SJCRH30 (cell line): ENCODE measurements at places on chromosomes 16 and 17.

DNA sequence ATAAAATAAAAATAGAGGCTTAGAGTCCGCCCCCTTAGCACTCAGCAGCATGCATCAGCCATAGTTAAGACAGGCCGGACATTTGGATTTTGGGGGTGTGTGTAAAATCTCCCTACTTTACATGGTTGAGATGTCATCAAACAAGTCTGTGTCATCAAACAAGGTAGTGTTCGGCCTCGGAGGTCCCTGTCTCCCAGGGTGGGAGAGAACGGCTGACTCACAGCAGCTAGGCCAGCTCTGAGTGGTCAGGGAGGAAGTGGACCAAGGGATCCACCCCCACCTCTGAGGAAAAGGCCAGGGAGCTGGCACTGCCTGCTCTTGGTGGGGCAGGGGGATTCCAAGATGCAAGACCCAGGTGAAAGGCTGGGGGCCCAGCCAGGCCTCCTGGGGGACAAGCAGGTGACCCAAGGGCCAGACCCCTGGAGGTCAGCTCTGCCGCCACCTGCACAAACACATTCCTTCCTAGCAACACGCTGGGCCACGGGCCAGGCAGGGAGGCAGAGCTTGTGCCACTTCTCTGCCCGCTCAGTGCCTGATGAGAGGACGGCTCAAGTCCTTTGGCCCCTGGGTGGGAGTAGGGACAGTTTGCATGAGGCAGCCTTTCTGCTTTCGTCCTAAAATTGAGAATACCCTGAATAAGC lies 28.5 kb downstream of the KIFC3 start:
- DNase-seq = no peak

DNA sequence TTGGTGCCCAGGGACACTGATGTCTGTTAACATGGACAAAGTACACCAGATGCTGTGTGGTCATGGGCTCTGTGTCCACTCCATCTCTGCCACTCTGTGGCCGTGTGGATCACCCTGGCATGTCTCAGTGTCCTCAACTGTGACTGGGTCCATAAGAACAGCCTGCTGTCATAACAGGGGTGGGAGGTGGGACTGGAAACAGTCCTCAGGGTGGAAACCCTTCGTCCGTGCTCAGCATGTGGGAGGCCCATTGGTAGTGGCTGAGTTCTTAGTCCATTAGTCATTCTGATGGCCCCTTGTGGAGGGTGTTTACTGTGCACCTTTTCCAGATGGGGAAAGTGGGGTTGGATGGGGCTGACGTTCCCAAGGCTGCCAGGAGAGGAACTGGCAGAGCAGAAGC lies 12.8 kb downstream of the FLYWCH2 start:
- DNase-seq = no peak

GRCh38 chr17:41287050-41287449 lies 11.6 kb downstream of the KRTAP9-7 start:
- DNase-seq = no peak

DNA sequence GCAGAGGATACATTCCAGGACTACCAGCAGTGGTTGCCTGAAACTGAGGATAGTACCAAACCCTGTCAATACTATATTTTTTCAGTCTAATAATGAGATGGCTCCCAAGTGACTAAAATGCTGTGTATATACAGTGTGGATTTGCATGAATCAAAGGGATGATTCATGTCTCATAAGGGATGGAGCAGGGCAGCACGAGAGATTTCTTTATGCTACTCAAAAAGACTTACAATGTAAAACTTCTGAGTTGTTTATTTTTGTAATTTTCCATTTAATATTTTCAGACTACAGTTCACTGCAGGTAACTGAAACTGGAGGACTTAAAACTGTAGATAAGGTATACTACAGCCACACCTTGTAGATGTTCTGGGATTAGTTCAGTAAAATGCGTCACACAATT lies 674.7 kb upstream of the SALL1 start:
- DNase-seq = no peak

- no peak for DNase-seq
Measured at GRCh38 chr17:31721291-31722025, 137.6 kb downstream of the COPRS start.

GRCh38 chr17:33986088-33986487 lies 269.0 kb upstream of the CCL2 start:
- DNase-seq = no peak

- DNase-seq = no peak
Measured at GRCh38 chr16:67846063-67846319, 742 bp upstream of the NUTF2 start.

DNA sequence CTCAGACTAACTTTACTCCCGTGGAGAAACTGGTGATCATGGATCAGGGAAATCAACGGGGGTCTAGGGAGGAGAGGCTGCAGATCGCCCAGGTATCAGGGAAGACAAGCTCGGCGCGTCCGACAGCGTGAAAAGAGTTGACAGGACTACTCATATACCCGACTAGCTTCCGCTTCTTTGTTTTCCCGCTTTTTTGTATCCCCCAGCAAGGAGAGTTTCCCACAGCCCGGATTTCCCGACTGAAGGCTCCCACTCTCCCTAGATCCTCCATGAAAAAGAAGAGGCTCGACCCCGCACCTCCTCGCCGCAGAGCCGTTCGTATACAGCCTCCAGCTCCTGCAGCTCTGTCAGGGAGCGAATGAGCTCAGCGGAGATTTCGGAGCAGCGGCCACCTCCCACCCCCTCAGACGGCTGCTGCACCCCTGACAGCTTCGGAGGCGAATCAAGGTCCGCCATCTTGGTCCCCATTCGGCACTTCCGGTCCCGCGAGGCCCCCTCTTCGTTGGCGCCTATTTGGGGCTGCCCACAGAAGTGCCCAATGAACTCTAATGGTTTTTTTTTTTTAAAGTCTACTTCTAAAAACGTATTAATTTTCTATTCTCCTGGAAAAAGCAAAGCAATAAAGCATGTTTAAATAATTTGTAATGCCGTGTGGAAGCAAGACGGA lies at the start of gene COG4:
TSS of gene COG4 (minus strand) at position 479 of the 667 bp plus-strand sequence. CDS start at position 468, 11 bp downstream.
- peak; percentile 87 for DNase-seq

DNA sequence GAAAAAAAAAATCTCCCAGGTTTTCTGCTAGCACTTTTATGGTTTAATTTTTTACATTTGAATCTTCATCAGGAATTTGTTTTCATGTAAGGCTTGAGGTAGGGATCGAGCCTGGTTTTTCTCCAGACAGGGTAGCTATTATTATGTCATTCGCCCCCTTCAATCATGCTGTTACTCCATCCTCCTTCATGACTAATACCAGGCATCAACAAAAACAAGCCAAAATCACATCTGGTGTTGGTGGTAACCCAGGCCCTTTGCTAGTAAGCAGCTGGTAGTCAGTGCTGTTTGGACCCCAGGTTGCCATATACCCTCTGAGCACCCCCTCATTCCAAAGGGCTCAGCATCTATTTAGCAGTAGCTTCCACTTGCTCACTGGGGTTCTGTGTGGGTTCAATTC lies 29.5 kb downstream of the DRC3 start:
- no peak for DNase-seq

- no peak for DNase-seq
Measured at GRCh38 chr16:3548445-3548844, 28.8 kb downstream of the NLRC3 start.

DNA sequence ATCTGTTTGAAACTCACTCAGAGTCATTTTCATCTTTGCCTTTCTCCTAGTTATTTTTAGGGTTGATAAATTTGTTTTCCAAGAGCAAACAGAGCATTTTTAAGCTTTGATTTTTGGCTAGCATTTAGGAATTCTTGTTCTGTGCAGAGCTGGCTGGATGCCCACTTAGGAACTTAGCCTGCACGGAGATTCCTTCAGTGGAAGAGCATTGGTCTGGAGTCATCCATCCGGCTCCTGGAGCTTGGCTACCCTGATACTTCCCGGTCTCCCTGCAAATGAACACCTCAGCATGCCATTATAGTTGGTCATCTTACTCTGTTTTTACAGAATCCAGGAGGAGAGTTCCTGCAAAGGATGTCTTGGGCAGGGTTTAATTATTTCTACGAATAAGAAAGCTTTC lies 57.1 kb downstream of the SPECC1 start:
- DNase-seq = no peak

GRCh38 chr17:81311946-81312345 lies 16.8 kb upstream of the SLC38A10 start:
- no peak for DNase-seq

DNA sequence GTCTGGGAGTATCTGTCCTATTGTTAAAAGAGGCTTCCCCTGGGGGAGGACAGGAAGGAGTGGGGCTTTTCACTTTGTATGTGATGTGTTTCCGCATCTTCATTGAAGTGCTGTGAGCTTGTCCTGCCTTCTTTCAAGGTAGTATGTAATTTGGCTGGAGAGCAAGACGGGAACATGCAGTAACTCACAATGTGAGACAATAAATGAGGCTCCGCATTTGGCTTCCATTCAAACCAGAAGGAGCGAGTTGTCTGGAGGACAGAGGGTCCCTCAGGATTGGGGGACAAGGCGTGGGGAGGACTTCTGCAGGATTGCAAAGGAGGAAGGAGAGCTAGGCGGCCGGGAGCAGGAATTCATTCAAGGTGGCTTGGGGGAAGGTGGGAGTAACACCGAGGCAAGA lies 203.5 kb downstream of the RBFOX3 start:
- DNase-seq = no peak

- no peak for DNase-seq
Measured at GRCh38 chr16:72199761-72200337, 27.9 kb upstream of the PMFBP1 start.

DNA sequence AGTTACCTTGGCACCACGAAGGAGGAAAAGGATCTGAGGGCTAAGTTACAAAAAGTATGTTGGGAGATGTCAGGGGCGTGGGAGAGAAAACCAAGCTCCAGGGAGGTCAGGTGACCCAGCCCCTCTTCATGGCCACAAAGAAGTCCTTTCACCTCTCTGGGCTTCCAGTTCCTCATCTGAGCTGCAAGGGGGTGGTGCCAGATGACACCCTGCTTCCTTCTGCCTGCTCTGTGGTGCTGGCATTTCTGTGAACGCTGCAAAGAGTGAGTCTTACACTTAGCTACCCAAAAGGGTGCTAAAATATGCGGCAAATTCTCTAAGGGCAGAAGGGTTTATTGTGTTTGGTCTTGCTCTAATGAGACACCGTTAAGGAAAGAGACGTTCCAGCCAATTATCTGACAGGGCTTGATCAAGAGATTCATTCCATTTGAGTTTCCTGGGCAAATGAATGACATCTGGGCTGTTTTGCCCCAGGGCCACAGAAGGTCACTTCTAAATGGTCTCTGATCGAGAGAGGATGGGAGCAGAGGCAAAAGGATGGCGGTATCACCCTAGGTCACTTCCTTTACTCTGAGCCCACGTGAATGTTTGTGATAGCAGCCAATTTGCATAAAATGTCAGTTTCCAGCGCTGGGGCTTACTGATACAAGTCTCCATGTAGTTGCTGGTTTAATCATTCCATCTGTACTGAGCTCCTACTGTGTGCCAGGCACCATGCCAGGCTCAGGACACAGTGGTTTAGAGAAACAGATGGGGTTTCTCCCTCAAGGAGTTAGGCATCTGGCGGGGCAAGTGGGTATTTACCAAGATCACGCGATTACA lies 210.2 kb downstream of the KATNIP start:
- DNase-seq = no peak

GRCh38 chr16:53071748-53072301 lies 17.0 kb downstream of the CHD9 start:
- peak; percentile 79 for DNase-seq

DNA sequence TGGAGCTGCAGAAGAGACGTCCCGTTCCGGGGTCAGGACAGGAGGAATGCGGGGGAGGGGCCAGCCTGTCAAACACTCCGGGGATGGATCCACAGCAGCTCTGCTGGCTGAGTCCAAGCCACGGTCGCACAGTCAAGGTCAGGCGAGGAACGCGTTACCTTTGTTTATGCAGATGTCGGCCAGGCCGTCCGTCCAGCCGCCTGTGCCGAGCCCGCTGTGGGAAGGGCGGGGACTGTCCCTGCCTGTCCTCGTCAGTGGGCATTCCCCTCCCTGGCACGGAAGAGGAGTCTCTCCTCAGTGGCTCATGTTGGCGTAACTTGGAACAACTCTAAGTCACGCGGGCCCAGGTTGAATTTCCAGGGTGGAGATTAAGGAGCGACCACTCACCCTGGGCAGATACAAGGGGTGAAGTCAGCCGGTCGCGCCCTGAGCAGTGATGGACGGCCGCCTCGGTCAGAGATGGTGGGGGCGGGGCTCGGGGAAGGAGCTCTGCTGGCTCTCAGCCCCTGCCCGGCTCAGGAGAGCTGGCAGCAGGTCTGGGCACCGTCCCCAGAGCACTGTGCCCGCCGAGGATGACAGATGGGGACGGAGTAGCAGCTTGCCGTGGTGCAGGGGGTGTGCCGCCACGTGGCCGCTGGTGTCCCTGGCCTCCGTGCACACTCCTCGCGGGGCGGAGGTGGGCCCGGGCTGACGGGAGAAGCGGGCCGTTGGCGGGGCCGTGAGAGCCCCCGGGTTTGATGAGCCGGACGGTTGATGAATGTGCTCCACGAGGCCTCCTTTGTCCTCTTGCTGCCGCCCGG lies 7.3 kb downstream of the CACNA1H start:
- DNase-seq = peak; percentile 36

DNA sequence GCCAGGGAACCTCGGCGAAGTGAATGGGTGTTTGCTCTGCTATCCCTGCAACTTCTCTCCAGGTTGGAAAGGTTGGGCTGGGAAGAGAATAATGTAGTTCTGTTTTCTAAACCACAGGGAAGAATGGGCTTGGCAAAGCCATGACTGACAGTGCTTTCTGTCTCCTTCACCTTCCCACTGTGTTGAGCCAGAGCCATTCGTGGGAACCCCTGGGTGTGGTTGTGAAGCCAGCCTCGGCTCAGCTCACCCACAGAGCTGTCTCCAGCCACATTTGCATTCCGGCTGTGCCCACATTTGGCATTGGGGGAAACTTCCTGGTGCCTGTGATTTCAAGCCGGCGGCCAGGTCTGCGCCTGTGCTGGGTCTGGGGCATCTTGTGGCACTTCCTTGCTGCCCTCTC lies 39.9 kb downstream of the BAIAP2 start:
- no peak for DNase-seq

DNA sequence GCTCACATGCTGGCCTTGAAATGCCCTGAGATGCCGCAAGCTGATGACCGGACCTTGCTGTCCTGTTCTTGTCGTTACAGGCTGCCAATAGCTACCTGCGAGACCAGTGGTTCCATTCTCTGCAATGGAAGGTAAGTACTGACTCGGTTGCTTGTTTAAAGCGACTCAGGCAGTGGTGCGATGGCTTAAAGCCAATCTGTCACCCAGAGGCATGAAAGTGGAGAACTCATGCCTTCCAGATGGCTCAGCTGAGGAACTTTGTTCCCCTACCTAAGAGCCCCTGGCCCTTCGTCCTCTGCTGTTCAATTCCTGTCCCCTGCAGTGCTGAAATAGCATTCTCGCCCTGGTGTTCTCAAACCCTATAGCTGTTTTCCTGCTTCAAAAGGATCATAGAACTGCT lies 158.3 kb upstream of the PLCG2 start:
- no peak for DNase-seq

- no peak for DNase-seq
Measured at GRCh38 chr16:24909856-24910255, 64.1 kb downstream of the SLC5A11 start.

- DNase-seq = peak; percentile 39
Measured at GRCh38 chr16:715477-716199, 720 bp downstream of the METRN start.

DNA sequence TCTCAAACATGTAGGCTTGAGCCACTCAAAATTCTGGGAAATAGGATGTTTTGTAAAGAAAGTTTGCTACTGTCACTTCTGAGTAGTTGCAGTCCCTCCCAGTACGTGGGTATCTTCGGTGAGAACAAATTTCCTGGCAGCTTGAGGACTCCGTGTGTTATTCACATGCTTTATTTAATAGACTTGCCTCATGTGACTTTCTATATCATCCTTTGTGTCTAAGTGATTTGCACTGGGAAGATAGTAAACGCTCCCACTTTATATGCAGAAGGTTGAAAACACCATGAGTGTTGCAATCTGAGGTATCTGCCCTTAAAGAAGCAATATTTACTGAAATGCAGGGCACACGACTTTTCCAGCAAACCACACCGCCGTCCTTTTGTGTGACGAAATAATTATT lies 643.7 kb downstream of the MAF start:
- DNase-seq = no peak
